ENCODE measurements at places on chromosomes 16 and 17. TPM values are rescaled to one million over a fixed set of nuclear protein-coding genes. Genes with fewer than 3 reads are reported as not detected.

GRCh38 chr17:3007651-3008121 is 55.7 kb downstream of the OR1D5 start:
- no peak for DNase-seq

- DNase-seq, result no peak
Observed at GRCh38 chr17:2383628-2384167, 17.2 kb downstream of the MNT start.

GRCh38 chr17:28446716-28447395 is 26.6 kb upstream of the SLC13A2 start:
- DNase-seq, result no peak

- DNase-seq, result no peak
Observed at GRCh38 chr16:2326191-2326590, 14.3 kb downstream of the ABCA3 start.

DNA sequence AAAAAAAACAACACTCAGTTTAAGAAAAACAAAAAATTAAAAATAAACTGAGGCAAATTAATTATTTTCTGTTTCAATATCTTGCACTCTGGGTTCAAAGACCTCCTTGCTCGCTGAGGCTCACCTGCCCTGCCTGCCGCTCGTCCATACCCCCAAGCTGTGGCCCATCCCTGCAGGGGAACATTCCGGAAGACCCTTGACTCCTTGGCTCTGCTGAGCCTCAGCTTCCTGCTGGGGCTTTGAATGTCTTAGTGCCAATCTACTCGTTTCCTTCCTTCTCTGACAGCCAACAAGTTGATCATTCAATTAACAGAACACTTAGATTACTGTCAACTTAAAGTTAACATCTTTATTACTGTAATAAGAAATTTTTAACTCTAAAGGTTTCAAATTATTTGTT is 24.3 kb downstream of the G6PC1 start:
- DNase-seq, result no peak

The CES1 gene
- 23.4 TPM for total RNA-seq

The MPP2 gene
- total RNA-seq, result 5.5 TPM

Data from umbilical cord (tissue), 2 donors.